ENCODE measurements at places on chromosomes 13 and 19. TPM values are rescaled to one million over a fixed set of nuclear protein-coding genes. Genes with fewer than 3 reads are reported as not detected.

Gene ATXN8OS
- not detected for total RNA-seq

Gene ZNF440
- total RNA-seq, result 16.3 TPM

Gene ZNF274
- total RNA-seq, result 22.4 TPM

Gene FAM216B
- total RNA-seq, result not detected

Gene ACER1
- 0.82 TPM for total RNA-seq

Gene GFY
- not detected for total RNA-seq

Gene ZNF180
- total RNA-seq, result 11.7 TPM

Gene SIGLEC14
- total RNA-seq, result not detected

Gene NTF4
- not detected for total RNA-seq

Gene KLHL1
- not detected for total RNA-seq

Gene IGLON5
- not detected for total RNA-seq

Gene LATS2
- 3.1 TPM for total RNA-seq

Gene RASGRP4
- total RNA-seq, result 3.8 TPM

Gene ATF5
- 12.1 TPM for total RNA-seq

Gene LPAR6
- 79.9 TPM for total RNA-seq

Gene PLVAP
- total RNA-seq, result not detected

Gene DCT
- 0.20 TPM for total RNA-seq

Gene ZNF562
- 18.1 TPM for total RNA-seq

Gene SIGLEC8
- total RNA-seq, result not detected

Gene LILRB4
- total RNA-seq, result not detected

Gene SYT3
- total RNA-seq, result not detected

Gene VSTM2B
- total RNA-seq, result not detected

Gene ZNF560
- 0.06 TPM for total RNA-seq

Gene PAN3
- 47.1 TPM for total RNA-seq

Gene BST2
- 192 TPM for total RNA-seq

Gene TSHZ3
- 1.7 TPM for total RNA-seq

Gene CAPS
- total RNA-seq, result 17.2 TPM

Gene HCN2
- total RNA-seq, result 2.6 TPM

Gene OR10H3
- not detected for total RNA-seq

Gene ZNF763
- total RNA-seq, result 2.1 TPM

Gene KLF2
- 253 TPM for total RNA-seq

Gene PSPN
- 2.4 TPM for total RNA-seq

Gene C1QTNF9
- total RNA-seq, result not detected

Gene CBLC
- total RNA-seq, result not detected

Gene SULT2B1
- 0.21 TPM for total RNA-seq

Gene N4BP2L1
- total RNA-seq, result 30.4 TPM

Measured in activated CD4-positive, alpha-beta T cell treated with anti-CD3 and anti-CD28 coated beads, Interleukin-2, amount 10 ng/mL, durations not matched to agents 7 days and 5 days (primary cell).